ENCODE measurements at places on chromosomes 16 and 17. TPM values are rescaled to one million over a fixed set of nuclear protein-coding genes. Genes with fewer than 3 reads are reported as not detected.

Gene IGF2BP1
- total RNA-seq: not detected

DNA sequence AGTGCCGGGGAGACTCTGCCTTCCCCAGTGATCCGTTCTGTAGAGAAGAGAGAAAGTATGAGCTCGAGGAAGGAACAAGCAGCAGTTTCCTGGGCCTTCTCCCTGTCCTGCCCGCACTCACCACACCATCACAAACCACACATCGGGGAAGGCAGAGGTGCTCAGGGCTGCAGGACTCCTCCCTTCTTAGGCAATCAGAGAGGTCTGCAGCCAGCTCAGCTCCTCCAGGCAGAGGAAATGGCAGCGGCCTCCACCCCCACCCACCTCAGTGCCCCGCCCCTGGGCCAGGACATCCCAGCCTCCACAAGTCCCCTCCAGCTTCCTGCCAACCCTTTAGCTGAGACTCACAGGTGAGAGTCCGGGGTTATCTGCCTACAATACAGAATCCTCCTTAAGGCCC lies 2.0 kb downstream of the ZNF319 start:
- no peak overlapping the region for H3K27ac ChIP-seq
- DNase-seq: no peak
- no peak overlapping the region for H3K4me3 ChIP-seq
- peaks cover 10% of the 10 kb centered on the region for H3K4me1 ChIP-seq
- peaks cover 36% of the 10 kb centered on the region for H3K36me3 ChIP-seq

GRCh38 chr16:30535777-30536190 lies 1.1 kb upstream of the ZNF747 start:
- H3K4me3 ChIP-seq: peak overlapping the region; percentile 93
- H3K4me1 ChIP-seq: peaks cover 11% of the 10 kb centered on the region

Gene MRPS34
- 170 TPM for total RNA-seq

DNA sequence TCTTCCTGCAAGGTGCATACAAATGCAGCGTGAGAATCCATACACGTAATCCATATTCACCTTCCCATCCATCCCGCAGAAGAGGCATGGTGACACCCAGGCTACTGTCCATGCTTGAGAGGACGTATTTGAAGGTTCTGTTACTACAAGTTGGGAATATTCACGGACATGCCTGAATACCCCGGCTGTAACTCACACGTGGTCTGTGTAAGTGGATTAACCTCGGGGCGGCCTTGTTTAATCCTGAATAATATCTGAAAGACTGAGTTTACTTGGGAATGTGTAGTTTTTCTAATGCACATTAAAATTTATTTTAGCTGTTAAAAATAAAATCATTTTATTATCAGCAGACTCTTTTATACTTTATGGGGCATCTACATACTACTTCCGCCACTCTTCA lies 13.1 kb downstream of the CPSF4L start:
- H3K4me3 ChIP-seq: no peak overlapping the region
- DNase-seq: no peak
- H3K27ac ChIP-seq: no peak overlapping the region
- peaks cover 30% of the 10 kb centered on the region for H3K36me3 ChIP-seq
- no peaks in the 10 kb centered on the region for H3K27me3 ChIP-seq
- no peaks in the 10 kb centered on the region for H3K4me1 ChIP-seq

GRCh38 chr17:75245011-75245410 lies 16.4 kb downstream of the GGA3 start:
- H3K4me1 ChIP-seq: no peaks in the 10 kb centered on the region
- no peak overlapping the region for H3K27ac ChIP-seq
- H3K4me3 ChIP-seq: no peak overlapping the region
- no peak for DNase-seq
- no peaks in the 10 kb centered on the region for H3K27me3 ChIP-seq

DNA sequence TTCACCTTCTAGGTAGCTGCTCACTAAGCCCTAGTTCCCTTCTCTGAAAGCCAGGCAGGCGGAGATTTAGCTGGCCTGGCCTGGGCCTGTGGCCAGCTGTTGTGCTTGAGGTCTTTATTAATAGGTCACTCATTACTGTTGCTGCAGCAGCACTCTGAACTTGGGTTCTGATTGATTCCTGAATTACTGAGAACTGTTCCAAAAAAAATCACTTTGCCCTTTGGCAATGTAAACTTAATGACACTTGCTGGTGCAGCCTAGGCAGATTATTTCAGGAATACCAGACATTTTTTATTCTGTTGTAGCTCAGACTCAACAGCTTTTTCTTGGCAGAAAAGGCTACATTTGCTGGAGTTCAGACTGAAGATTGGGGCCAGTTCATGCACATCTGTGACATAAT lies 2.7 kb downstream of the TOM1L1 start:
- no peaks in the 10 kb centered on the region for H3K27me3 ChIP-seq
- no peak overlapping the region for H3K4me3 ChIP-seq
- no peaks in the 10 kb centered on the region for H3K36me3 ChIP-seq
- H3K27ac ChIP-seq: no peak overlapping the region

- peak overlapping the region; percentile 61 for H3K27ac ChIP-seq
- peak; percentile 74 for DNase-seq
- peaks cover 74% of the 10 kb centered on the region for H3K36me3 ChIP-seq
- peaks cover 7% of the 10 kb centered on the region for H3K4me1 ChIP-seq
- no peaks in the 10 kb centered on the region for H3K27me3 ChIP-seq
These were observed 40.3 kb downstream of the NDE1 start for GRCh38 chr16:15690296-15690695.

- H3K36me3 ChIP-seq: peaks cover 14% of the 10 kb centered on the region
- H3K4me3 ChIP-seq: peak within 1 kb of the TSS; percentile 87
- peaks cover 34% of the 10 kb centered on the region for H3K4me1 ChIP-seq
- DNase-seq: no peak
- no peaks in the 10 kb centered on the region for H3K27me3 ChIP-seq
These were observed at the start of gene MAZ for GRCh38 chr16:29806099-29806579. MAZ (plus strand) TSS chr16:29806529; CDS start chr16:29806702, 173 bp downstream.

Gene KRTAP4-5
- total RNA-seq: not detected

- H3K4me3 ChIP-seq: no peak overlapping the region
- H3K36me3 ChIP-seq: peaks cover 52% of the 10 kb centered on the region
- no peak for DNase-seq
- peaks cover 23% of the 10 kb centered on the region for H3K4me1 ChIP-seq
- H3K27me3 ChIP-seq: no peaks in the 10 kb centered on the region
These were observed 3.1 kb upstream of the MRPS34 start for GRCh38 chr16:1775846-1776671.

Gene SCGB1C2
- total RNA-seq: not detected

GRCh38 chr17:74779501-74779900 lies 3.4 kb upstream of the NAT9 start:
- H3K4me3 ChIP-seq: no peak overlapping the region
- no peak overlapping the region for H3K27ac ChIP-seq
- no peak for DNase-seq
- H3K27me3 ChIP-seq: no peaks in the 10 kb centered on the region
- H3K4me1 ChIP-seq: peaks cover 20% of the 10 kb centered on the region

Gene C16orf96
- not detected for total RNA-seq

DNA sequence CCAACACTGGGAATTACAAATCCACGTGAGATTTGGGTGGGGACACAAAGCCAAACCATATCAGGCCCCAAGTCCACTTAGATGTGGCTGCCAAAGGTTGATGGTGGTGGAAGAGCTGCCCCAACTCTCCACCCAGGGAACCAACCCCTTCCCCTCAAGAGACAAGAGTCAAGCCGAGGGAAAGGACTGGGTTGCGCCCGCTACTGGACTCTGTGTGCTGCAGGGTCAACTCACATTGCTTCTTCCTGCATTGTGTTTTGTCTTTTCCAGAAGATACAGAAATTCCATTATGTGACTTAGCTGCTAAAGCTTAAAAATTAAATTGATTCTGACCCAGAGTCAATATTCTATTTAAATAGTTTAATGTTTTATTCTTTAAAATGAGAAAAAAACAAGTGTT lies 58.5 kb downstream of the ADAMTS18 start:
- no peaks in the 10 kb centered on the region for H3K27me3 ChIP-seq
- no peaks in the 10 kb centered on the region for H3K36me3 ChIP-seq
- H3K27ac ChIP-seq: no peak overlapping the region
- no peak for DNase-seq
- H3K4me1 ChIP-seq: no peaks in the 10 kb centered on the region

Gene PRSS8
- total RNA-seq: not detected

Gene RAB40C
- 29.8 TPM for total RNA-seq

GRCh38 chr17:15031975-15032374 lies 233.2 kb downstream of the PMP22 start:
- H3K27ac ChIP-seq: no peak overlapping the region
- H3K4me3 ChIP-seq: no peak overlapping the region
- no peak for DNase-seq
- H3K27me3 ChIP-seq: no peaks in the 10 kb centered on the region
- H3K4me1 ChIP-seq: no peaks in the 10 kb centered on the region

Gene GALNS
- 62.2 TPM for total RNA-seq

Gene C16orf46
- not detected for total RNA-seq

Gene ERN2
- total RNA-seq: not detected

Gene UMOD
- total RNA-seq: not detected

Gene DHRS7C
- not detected for total RNA-seq

GRCh38 chr16:73615071-73615940 lies 567.4 kb upstream of the ZFHX3 start:
- H3K27me3 ChIP-seq: no peaks in the 10 kb centered on the region
- H3K4me3 ChIP-seq: no peak overlapping the region
- H3K36me3 ChIP-seq: no peaks in the 10 kb centered on the region
- no peaks in the 10 kb centered on the region for H3K4me1 ChIP-seq
- H3K27ac ChIP-seq: no peak overlapping the region
- no peak for DNase-seq

DNA sequence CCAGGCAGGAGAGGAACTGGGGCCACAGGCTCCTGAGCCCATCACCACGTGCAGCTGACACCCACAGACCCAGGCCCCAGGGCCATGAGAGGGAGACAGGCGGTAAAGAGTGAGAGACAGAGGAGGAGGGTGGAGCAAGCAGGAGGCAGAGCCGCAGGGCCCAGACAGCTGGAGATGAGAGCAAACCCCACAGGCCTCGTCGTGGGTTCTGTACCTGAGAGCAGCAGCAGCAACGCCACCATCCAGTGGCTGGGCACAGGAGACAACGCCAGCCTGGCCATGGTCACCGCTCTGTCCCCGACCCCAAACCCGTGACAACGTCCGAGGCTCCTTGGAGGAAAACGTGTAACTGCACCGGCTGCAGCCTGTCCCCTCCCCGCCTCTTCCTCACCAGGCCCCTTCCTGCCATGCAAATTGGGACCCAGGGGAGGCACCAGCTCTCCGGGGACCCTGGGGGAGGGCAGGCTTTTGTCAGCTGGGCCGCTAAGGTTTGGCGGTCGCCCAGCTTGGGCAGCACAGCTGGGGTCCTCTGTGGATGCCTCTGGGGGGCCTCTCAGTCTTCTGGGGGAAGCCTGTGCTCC lies at the start of gene CD79B:
TSS of gene CD79B (minus strand) at position 351 of the 581 bp plus-strand sequence. CDS start at position 281, 70 bp downstream.
- peak within 1 kb of the TSS; percentile 33 for H3K27ac ChIP-seq
- no peak for DNase-seq
- H3K4me3 ChIP-seq: no peak within 1 kb of the TSS
- no peaks in the 10 kb centered on the region for H3K4me1 ChIP-seq

DNA sequence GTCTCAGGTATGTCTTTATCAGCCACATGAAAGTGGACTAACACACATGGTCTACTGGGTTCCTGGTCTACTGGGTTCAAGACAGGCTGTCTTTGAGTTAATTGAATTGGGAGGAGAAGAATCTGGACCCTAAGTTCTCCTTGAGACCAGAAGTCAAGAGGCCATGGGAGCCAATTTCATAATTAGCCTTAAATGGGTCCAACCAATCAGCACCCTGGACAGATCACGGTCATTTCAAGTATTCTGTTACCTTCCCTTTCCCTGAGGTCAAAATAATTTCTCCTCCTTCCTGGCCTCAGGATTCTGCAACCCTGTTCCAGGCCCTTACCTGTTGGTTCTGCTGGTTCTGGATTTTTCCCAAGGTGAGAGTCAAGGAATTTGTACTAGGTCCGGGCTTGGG lies 23.8 kb downstream of the OSBPL7 start:
- H3K27me3 ChIP-seq: no peaks in the 10 kb centered on the region
- H3K36me3 ChIP-seq: no peaks in the 10 kb centered on the region
- H3K4me1 ChIP-seq: no peaks in the 10 kb centered on the region
- no peak for DNase-seq

DNA sequence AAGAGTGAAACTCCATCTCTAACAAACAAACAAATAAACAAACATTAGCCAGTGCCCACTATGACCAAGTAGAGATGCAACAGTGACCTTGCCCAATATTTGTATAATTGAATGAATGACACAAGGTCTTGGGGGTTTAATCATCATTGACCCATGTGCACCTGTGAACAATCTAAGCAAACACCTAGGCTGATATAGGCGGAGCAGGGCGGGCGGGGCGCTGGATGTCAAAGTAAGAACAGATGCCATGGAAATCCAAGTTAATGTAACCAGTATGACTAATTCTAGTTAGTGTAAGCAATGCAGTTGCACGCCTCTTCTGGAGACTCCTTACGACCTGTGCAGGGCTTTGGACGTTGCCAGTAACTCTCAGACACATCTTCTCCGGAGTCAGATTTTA lies 17.6 kb downstream of the RCVRN start:
- H3K27ac ChIP-seq: no peak overlapping the region
- DNase-seq: no peak
- H3K4me1 ChIP-seq: no peaks in the 10 kb centered on the region
- H3K4me3 ChIP-seq: no peak overlapping the region
- no peaks in the 10 kb centered on the region for H3K27me3 ChIP-seq
